ENCODE measurements at places on chromosomes 1 and 21.

DNA sequence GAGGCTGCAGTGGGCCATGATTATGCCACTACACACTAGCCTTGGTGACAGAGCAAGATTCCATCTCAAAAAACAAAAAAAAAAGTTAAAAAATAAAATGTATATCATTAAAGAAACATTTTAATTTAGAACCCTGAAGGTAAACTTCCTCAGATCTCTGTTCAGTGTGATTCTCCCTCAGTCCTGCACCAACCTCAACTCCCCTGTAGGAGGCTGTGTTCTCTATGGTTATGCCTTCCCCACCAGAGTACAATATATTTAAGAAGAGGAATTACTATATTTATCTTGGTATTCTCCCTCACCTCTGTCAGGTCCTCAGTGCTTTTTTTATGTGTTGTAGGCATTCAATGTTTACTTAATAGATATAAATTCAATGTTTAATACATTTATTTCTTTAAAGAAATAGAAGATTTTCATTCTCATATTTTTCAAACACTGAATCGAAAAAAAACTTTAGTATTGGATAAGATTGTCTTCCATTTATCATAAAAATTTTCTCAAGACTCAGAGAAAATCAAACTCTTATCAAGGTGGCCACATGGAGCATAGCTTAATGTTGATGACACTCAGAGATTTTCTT, 4.8 kb upstream of the LRRC8B start:
- no peak for DNase-seq

GRCh38 chr1:230922620-230923019, 54.3 kb upstream of the C1orf198 start:
- no peak for DNase-seq

DNA sequence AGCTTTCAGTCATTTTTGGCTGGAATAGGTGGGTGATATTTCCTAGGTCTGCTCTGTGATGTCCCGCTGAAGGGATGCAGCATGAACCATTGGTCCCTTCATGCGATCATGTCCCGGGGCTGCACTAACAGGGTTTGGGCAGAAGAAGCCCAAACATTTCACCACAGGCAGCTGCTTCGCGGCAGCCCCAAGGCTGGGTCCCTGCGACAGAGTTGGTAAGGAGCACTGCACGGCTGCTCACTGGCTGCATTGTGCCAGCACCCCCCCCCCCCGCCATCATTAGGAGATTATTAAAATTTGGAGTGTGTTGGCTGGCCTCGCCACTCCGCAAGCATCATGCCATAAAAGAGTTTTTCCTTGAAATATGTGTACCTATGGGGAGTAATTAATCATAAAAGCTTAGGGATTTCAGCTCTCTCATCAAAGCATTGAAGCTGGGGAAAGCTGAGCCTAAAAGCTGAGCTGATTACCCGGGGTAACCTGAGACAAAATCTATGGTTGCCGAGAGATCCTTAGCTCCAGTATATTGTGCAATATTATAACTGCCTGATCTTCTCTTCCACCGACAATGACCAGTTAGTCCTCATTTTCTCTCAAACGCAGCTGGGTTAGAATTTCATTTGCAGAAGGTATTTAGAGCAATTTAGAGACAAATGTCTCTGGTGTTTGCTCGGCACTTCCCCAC, 62.5 kb downstream of the PEX14 start:
- no peak for DNase-seq

- no peak for DNase-seq
Measured at GRCh38 chr21:43694437-43695079, 24.4 kb upstream of the PDXK start.

GRCh38 chr1:109725510-109725909, 13.5 kb downstream of the GSTM5 start:
- DNase-seq, result no peak

DNA sequence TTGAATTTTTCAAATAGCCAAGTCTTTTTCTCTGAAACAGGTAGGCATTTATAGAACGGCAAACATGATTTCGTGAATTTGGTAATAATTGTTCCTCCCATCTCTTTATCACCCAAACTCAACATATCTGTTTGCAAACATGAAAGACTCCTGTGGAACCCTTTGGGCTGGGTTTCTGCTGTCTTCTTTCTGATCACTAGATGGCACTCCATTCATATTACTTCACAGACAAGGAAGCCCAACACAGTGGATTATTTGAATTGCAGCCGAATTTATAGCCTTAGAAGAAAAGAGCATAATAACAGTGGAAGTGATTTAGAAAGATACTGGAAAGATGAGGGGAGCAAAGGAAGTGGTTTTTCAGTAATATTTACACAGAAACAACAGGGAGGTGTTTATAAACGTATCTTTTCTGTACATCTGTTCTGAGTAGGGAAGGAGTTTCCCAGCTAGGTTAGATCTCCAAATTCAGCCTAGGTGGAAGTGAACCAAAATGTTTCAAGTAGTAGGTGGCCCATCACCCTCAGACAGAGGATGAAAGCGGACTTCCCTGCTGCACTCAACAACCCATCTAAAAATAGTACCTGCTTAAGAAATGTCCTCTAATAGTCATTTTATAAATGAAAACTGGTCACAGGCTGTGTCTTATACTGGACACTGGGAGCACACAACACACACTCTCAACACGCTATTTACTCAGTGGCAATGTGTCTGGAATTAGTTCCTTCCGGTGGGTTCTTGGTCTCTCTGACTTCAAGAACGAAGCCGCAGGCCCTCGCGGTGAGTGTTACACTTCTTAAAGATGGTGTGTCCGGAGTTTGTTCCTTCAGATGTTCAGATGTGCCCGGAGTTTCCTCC, 67.6 kb downstream of the MAP3K21 start:
- peak; percentile 74 for DNase-seq

All from muscle of leg (tissue), 16 donors.